Activated CD4-positive, alpha-beta T cell treated with anti-CD3 and anti-CD28 coated beads for 1 hour (primary cell): ENCODE measurements at places on chromosomes 2 and 18.

- no peak for DNase-seq
Measured at GRCh38 chr2:195307751-195308150, 349.3 kb upstream of the SLC39A10 start.

- DNase-seq: no peak
Measured at GRCh38 chr2:214265991-214266489, 144.8 kb upstream of the VWC2L start.

DNA sequence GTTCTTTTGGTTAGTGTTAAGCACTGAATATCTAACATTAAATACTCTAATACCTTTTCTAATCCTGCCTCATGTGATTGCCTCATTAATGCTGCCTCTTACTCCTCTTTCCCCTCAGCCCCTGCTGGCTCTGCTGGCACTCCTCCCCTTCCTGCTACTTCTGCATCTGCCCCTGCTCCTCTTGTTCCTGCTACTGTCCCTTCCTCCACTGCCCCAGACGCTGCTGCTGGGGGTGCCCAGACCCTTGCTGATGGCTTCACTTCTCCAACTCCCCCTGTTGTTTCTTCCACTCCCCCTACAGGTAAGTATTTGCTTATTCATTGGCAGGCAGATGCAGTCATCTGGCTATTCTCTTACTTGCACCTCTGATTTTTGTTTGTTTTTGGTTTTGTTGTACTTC lies 68.5 kb downstream of the ABI2 start:
- DNase-seq: no peak

- no peak for DNase-seq
Measured at GRCh38 chr2:214671319-214671885, 138.1 kb downstream of the BARD1 start.

DNA sequence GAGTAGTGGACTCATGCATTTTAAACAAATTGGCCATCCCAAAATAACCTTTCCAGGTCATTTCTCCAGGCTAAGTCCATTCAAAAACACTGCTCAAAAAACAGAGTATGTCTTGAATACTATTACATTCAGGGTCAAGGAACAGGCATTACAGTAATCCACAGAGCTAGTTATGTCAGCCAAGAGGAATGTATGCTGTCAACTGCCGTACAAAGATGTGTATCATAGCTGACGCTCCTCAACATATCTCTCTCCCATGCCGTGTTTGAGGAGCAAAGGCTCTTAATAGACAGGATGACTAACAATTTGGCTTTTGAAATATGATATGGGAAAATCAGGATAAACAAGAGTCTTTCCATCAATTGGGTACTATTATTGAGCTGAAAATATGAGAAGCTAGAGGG lies 68.8 kb upstream of the KCTD1 start:
- DNase-seq: no peak

- DNase-seq: no peak
Measured at GRCh38 chr18:21194871-21195771, 46.9 kb upstream of the GREB1L start.

DNA sequence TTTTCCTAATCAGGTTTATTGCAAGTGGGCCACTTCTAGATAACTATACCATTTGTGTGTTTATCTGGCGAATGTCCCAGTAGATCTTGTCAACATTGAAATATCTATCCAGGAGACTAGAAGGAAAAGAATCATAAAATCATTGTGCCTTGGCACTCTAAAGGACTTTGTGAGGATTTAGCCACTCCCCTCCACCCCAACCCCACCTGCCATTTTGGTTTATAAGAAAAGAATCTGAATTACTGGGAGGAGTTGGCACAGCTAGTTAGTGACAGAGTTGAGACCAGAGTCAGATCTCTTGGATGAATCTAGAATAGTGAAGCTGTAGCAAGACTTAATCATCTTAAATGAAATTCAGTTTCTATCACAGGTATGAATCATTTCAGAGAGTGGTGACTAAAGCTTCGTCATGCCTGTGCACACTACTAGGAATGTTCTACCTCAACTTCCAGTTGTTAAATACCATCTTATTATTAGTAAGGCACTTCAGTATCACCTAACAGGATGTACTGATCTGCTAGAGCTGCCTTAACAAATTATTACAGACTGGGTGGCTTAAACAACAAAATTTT lies 212.7 kb upstream of the SLC14A2 start:
- DNase-seq: no peak

- DNase-seq: no peak
Measured at GRCh38 chr2:99278793-99279291, 22.2 kb downstream of the LYG1 start.

DNA sequence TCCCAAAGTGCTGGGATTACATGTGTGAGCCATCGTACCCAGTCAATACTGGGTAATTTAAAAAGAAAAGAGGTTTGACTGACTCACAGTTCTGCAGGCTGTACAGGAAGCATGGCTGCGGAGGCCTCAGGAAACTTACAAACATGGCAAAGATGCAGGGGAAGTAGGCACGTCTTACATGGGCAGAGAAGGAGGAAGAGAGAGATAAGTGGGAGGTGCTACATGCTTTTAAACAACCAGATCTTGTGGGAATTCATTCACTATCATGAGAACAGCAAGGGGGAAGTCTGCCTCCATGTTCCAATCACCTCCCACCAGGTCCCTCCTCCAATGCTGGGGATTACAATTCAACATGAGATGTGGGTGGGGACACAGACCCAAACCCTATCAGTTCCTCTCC lies 192.5 kb downstream of the ATAD2B start:
- no peak for DNase-seq

GRCh38 chr2:67164771-67165522 lies 232.2 kb upstream of the ETAA1 start:
- no peak for DNase-seq

GRCh38 chr2:21754164-21754788 lies 630.5 kb downstream of the TDRD15 start:
- DNase-seq: no peak

DNA sequence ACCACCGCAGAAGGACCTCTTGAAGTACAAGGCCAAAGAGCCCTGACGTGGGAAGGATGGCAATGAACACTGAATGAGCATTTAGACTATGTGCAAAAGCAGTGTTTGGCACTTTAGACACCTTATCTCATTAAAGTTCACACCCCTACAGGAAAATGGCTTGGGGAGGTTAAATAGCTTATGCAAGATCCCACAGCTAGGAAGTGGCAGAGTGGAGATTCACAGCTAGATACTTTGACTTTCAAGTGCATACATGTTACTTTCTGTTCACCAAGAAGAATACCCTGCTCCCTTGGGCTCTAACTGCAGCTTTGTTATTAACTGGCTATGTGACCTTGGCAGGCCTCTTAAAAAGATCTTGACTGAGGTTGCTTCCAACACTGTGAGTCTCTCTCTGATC lies 58.2 kb downstream of the ICOS start:
- DNase-seq: no peak

- DNase-seq: no peak
Measured at GRCh38 chr2:165757906-165758675, 36.0 kb downstream of the GALNT3 start.

- DNase-seq: no peak
Measured at GRCh38 chr2:7458066-7458465, 540.9 kb downstream of the RNF144A start.

DNA sequence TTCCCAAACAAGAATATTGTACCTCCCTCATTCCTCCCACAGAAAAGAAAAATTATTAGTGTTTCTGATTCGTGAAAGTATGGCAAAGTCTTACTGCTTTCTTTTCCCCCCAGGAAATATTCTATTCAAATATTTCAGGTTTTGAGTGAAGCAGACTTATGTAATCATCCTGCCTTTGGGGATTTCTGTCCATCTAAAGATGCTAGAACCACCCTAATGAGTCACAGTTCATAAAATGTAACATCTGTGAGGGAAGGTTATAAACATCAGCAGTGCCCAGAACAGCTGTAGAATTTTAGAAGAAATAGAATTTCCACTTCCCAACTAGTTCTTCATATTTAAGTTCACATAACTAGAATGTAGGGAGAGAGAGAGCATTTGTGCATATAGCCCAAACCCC lies 39.0 kb downstream of the EEF1B2 start:
- no peak for DNase-seq

DNA sequence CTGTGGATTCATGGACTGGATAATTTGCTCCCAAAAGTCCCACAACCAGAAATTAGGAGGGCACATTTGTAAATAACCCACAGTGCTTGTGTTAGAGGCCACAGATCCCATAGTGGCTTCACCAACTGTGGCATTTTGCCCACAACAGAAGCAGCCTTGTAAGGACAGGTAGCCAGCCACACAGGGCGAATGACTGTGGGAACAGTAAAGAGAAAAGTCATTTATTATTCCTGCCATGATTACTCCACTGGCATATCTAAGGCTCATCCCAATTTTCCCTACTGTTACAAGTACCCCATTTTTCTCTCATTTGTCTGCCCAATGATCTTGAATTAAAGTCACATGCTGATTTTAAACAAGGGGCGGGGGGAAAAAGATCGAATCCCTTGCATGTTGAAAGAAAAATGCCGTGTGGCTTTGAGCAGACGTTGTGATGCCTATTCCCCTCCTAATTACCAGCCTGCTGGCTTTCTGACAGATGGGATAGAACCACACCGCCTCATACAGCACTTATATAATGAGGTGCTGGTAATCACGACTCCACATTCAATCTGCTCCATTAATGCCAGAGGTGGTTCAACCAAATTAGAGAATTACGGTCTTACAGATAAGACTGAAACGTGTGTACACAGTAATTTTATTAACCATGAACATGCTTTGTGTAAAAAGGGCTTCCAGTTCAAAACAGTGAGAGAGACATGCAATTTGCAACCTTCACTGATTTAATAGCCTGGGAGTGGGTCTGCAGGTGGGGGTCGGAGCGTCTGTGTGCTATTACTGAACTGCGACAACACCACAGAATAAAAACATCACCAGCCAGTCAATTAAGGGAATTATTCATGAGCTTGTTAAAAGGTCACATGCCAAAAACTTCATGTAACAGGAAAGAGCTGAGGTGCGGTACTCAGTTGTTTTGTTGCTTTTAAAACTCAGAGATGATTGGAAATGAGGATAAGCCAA lies 196.0 kb downstream of the TMEM163 start:
- no peak for DNase-seq

- DNase-seq: no peak
Measured at GRCh38 chr2:132422736-132423135, 6.1 kb downstream of the GPR39 start.

DNA sequence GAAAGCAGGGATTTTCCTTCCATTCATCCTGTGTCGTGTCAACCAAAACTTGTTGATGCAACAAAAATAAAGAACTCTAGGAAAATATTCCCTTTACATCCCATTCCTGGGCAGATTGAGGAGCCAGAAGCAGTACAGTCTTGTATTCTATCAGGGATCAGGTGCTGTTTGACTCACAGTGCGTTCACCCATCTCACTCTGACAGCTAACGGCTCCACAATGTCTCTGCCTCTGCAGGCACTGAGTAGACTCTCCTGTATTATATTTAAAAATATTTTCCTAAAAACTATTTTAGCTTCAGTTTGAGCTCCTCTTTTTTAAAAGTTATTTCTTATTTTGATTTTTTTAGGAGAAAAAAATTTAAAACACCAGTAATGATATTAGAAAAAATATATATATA lies 600.6 kb upstream of the SALL3 start:
- DNase-seq: no peak

- DNase-seq: no peak
Measured at GRCh38 chr2:127535422-127535901, at the start of gene MYO7B. Gene MYO7B (plus strand): TSS chr2:127535683. CDS start chr2:127559723, 24,040 bp downstream.

- DNase-seq: no peak
Measured at GRCh38 chr2:157938556-157938955, 62.4 kb upstream of the ACVR1 start.

DNA sequence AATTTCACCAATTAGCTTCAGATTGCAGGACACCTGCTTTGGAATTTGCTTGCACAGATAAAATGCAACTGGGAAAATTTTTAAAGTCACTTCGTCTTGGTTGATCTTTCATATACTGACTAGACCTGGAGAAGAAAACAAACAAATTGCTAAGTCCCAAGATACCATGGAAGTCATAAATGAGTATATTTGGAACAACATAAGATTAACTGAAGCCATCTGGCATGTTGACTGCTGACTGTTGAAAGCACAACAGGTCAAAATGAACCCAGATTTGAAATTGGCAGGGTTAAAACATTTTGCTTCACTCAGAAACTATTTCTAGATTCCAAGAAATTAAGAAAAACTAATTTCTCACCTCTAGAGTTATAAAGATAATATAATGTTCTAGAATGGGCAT lies 470.7 kb downstream of the LPIN1 start:
- DNase-seq: no peak

GRCh38 chr2:179824961-179825360 lies 36.5 kb downstream of the ZNF385B start:
- DNase-seq: no peak

DNA sequence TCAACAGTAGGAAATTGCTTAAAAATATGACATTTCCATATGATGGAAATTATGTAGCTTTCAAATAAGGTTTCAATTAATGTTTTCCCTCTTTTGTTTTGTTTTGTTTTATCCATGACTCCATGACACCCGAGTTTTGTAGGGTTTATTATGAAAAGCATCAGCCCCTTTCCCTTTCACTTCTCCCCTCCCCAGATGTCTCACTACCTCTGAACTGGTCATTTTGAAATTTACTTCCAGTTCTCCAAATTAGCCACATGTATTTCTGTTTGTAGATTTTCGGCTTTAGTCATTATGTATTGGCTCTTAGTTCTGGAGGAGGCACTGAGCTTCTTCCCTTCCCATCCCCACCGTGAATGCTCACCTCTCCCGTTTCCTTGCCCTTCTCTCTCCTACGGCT lies 18.6 kb upstream of the VPS4B start:
- DNase-seq: no peak

DNA sequence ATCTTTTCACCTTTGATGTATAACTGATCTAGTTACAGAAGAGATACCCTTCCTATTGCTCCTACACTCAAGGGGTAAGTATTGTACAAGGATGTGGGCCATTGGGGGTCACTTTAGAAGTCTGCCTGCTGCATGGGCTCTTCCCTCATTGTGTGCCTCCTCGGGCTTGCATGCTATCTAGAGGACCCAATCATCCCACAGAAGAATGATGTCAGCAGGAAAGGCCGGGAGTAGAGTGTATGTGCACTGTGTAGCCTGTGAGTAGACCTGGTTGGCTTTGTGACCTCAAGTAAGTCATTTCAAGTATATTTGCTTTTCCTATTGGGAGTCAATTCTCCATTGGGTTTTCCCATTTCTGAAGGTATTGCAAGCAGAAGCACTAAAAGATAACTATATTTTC lies 129.5 kb upstream of the TRIB2 start:
- DNase-seq: no peak

GRCh38 chr2:74558284-74559230 lies 4.0 kb downstream of the DOK1 start:
- no peak for DNase-seq

DNA sequence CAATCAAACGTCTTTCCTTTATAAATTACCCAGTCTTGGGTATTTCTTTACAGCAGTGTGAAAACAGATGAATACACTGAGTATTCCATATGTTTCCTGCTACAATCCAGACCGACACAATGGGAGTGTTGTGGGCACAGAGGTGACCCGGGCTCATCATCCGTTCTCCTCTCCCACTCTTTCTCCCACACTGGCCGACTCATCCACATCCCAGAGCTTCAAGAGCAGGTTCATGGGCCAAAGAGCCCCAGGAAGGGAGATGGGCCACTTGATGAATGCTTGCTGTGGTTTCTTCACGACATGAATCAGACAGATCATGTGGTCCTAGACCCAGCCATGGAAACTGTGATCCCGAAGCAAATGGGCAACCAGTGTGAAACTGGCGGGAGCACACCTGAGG lies 4.1 kb upstream of the COPS8 start:
- DNase-seq: no peak

GRCh38 chr2:214895469-214895868 lies 86.0 kb upstream of the BARD1 start:
- DNase-seq: no peak
